HFFc6 (cell line): ENCODE measurements at places on chromosomes 12 and 14.

- no peak for DNase-seq
Measured at GRCh38 chr14:101950100-101950499, 14.3 kb upstream of the DYNC1H1 start.

DNA sequence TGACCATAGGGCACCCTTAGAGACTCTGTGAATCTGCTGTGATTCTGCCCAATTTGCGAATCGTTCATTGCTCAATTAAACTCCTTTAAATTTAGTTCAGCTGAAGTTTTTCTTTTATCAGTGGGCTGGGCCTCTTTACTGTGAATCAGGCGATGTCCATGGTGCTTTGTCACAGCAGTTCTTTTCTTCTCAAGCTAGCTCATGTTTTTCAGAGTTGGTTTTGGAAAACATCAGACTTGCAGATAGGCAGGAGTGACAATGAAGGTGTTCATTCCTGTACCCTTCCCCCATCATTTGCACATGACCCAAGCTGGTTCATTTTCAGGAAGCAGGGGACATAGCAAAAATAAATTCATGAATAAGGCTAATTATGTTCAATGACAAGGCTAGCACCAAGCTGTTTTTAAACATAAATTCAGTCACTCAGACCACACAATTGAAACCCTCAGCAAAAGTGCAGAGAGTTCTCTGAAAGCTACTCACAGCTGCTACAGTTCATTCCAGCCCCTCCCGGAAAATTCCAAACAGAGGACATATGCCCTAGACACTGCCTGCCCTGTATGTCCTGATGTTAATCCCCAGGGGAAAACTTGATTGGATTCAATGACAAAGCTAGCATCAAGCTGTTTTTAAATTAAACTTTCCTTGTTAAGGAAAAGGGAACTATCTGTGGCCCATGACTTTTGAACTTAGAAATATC lies 383.3 kb downstream of the C12orf75 start:
- DNase-seq, result no peak

DNA sequence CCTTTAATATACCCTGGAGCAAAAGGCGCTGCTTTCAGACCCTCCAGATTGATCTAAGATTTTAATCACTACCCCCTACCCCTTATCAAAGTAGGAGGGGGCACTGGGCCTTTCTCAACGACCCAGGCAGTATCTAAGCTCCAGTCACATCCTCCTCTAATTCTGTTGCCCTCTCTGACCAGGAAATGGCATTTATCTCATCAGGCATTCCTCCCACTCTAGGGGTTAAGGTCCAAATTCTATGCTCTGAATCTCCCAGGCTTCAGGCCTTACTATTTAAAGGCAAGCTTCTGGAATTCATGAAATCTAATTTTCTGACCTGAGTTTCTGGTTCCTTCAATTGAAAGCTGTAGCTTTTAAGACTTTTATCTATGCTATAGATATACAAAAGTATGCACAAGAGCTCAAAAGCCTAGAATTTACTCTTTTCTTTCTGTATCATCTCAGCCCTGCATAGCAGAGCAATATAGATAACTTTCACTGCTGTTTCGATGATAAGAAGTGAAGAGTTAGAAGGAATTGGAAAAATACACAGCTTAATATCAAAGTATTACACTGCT lies 622.9 kb downstream of the RPS29 start:
- no peak for DNase-seq

GRCh38 chr14:59274991-59275391 lies 86.5 kb downstream of the DAAM1 start:
- no peak for DNase-seq

DNA sequence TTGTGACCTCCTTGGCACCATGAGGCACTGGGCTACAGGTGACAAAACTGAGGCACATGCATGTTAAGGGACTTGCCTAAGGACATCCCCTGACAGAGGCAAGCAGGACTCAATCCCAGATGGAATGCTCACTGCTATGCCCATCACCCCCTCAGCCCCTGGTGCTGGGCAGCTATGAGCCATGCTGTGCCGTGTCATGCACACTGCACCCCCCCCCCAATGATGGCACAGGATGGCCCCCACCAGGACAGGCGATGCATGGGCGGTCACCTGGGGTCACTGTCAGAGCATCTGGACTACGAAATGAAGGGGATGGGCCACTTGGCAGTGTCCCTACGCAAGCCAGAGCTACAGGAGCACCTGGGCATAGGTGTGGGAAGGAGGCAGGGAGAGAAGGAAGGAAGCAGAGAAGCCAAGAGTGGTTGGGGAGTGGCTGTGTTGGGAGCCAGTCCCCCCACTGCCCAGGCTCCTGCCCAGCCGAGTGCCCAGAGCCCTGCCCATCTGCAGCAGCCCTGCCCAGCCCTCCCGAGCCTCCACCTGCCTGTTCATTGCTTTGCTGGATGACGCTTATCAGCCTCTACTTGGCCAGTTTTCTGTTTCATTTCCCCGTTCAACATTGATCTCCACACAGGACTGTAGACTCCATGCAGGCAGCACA lies 84.9 kb upstream of the DIO3 start:
- DNase-seq, result no peak

- no peak for DNase-seq
Measured at GRCh38 chr14:67951529-67952135, 132.1 kb downstream of the RAD51B start.

- no peak for DNase-seq
Measured at GRCh38 chr12:19891936-19892591, 452.8 kb downstream of the AEBP2 start.
